K562 (cell line): ENCODE measurements at places on chromosomes 6 and 20.

GRCh38 chr6:121430514-121431460, 4.7 kb upstream of the GJA1 start:
- DNase-seq, result no peak

DNA sequence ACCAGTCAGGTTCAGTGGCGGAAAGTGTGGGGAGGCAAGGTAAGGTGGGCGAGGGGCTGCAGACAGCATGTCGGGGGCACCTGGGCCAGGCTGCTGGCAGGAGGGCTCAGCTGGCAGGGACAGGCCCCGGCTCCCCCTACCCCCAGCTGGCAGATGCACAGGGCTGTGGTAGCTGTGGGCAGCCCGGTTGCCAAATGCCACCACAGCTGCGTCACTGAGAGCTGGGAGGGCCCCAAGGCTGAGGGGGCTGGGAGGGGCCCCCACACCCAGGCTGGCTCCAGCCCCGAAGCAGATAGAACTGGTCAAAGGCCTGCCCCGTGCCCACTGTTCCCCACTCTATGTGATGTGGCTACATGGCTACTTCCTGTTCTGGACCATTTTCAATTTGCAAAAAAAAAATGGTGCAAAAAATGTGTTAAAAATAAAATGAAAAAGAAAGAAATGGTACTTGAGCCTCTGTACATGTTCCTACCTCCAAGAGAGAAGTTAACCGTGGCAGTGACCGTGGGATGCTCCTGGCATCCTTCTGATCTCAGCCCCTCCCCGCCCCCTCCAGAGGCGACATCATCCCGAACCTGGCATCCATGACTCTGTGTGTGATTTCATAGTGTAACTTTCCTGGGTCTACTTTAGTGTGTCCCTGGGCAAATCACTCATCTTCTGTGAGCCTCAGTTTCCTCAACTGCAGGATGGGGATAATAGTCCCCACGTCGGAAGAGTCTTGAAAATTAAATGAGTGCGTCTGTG, 64.4 kb downstream of the UBE2V1 start:
- DNase-seq, result no peak

GRCh38 chr20:44187772-44188709, 1.1 kb upstream of the JPH2 start:
- DNase-seq, result no peak

DNA sequence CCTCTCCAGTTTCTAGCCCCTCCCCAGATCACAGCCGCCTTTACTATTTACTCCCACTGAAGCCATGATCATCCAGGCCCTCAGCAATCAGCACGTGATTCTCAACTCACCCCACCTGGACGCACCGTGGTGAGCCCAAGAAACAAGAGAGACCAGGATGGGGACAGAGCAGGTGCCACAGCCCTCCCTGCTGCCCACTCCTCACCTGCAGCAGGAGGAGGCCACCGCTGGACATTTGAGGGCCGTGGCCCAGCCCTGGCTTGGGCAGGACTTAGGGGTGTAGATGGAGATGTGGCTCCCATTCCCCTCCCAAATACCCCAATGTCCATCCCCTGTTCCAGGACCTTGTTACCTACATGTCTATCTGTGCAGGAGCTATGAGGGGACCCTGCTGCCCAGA, 20.3 kb downstream of the HLA-F start:
- DNase-seq, result no peak

- DNase-seq, result peak; percentile 45
Measured at GRCh38 chr6:53651205-53651763, 14.3 kb downstream of the KLHL31 start.

DNA sequence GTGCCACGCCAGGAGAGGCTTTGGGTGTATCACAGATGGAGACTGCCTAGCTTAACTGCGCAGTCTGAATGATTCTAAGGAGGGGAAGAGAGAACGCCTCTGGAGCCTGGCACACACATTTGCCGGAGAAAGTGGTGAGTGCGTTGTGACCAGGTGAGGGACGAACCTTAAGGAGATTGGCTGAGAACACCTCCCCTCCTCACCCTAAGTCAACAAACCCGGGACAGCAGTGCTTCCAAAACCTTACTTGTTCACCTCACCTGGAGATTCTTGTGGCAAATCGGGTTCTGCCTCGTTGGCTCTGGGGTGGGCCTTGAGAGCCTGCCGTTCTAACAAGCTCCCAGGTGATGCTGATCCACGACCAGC, 9.4 kb downstream of the SYNJ2 start:
- DNase-seq, result no peak
